NCI-H1694 treated with DMSO at 0.1 percent for 48 hours (cell line): ENCODE measurements at places on chromosomes 3 and 15.

- DNase-seq: no peak
These were observed 10.3 kb upstream of the GPR160 start for GRCh38 chr3:170027233-170028102.

GRCh38 chr15:98501192-98501591 lies 147.1 kb upstream of the IGF1R start:
- DNase-seq: no peak

DNA sequence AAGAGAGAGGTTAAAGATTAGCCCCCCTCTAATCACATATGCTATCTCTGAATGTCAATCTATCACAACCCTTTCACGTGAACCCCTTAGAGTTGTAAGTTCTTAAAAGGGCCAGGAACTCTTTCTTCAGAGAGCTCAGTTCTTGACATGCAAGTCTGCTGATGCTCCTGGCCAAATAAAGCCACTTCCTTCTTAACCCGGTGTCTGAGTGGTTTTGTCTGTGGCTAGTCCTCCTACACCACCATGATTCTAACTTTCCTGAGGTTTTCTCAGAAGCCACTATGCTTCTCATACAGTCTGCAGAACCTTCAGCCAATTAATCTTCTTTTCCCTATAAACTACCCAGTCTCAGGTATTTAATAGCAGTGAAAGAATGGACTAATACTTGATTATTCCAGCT lies 231.1 kb upstream of the CNTN6 start:
- no peak for DNase-seq

DNA sequence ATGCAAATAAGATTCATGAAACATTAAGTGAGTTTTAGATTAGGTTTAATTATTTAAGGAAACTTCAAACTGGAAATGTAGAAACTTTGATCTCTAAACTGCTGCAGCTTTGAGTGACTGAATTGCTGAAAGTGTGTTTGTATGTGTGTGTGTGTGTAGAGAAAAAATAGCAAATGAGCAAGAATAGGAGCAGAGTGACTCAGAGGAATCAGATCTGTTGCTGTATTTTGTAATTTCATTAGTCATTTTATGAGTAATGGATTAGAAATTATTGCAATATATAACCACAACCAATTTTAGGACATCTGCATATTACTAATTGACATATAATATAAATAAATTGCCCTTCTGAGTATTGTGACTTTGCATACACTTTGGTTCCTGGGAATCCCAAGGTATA lies 52.8 kb upstream of the SLC9A9 start:
- DNase-seq: no peak

DNA sequence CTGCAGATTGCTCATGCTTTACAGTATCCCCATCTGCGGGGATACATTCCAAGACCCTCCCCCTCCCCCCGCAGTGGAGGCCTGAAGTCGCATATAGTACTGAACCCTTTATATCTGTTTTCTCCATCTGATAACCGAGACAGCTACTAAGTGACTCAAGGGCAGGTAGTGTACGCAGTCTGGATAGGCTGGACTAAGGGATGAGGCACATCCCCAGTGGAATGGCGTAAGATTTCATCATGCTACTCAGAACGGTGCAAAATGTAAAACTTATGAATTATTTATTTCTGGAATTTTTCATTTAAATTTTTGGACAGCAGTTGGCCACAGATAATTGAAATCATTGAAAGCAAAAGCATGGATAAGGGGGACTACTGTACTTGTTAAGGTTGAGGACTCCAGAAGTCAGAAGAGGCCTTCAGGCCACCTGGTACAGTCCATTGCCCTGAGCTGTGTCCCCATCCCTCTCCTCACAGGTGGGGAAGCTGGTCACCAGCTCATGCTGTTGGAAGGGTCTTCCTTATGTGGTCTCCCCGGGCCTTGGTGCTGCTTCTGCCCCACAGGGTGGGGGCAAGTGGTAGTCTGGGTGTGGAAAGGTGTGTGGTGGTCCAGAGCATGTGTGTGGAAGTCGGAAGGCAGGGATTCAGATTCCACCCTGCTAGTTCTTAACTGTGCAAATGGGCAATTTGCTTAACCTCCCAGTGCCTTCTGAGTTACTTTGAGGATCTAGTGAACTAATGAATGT lies 72.0 kb downstream of the HCN4 start:
- DNase-seq: no peak

DNA sequence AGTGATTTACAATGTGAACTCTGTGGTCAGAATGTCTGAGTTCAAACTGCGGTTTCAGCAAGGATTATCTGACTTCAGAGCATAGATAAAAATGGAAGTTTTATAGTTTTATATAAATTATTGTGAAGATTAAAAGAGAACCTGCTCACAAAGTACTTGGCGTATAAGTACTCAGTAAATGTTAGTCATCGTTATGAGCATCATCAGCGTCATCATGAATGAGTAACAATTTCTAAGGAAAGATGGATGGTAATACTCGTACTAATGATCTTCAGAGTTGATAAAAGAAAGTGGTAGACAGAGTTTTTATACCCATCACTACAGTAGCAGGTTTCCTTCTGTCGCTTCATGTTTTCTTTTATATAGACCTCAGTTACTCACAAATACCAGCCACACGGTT lies 341.8 kb downstream of the RAP2B start:
- DNase-seq: no peak

GRCh38 chr3:9035473-9035872 lies 72.2 kb upstream of the RAD18 start:
- DNase-seq: no peak

GRCh38 chr15:26011916-26012315 lies 148.8 kb upstream of the ATP10A start:
- no peak for DNase-seq

DNA sequence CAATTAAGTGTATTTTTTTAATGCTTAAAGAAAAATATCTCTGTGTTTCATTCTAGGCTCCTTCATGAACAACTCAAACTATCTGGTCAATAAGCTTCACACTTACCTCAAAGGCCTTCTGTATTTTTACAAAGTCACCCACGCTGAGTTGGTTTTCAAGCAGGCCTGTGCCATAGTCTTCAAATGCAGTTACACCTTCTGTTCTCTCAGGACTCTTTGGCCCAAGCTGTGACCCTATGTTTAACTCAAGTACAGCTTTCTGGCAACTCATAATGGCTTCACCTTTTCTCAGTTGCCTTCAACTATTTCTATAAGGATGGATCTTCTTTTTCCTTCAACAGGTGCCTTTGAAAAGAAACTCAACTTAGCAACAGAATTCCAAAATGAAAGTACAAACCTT lies 587 bp downstream of the WDR49 start:
- DNase-seq: no peak

DNA sequence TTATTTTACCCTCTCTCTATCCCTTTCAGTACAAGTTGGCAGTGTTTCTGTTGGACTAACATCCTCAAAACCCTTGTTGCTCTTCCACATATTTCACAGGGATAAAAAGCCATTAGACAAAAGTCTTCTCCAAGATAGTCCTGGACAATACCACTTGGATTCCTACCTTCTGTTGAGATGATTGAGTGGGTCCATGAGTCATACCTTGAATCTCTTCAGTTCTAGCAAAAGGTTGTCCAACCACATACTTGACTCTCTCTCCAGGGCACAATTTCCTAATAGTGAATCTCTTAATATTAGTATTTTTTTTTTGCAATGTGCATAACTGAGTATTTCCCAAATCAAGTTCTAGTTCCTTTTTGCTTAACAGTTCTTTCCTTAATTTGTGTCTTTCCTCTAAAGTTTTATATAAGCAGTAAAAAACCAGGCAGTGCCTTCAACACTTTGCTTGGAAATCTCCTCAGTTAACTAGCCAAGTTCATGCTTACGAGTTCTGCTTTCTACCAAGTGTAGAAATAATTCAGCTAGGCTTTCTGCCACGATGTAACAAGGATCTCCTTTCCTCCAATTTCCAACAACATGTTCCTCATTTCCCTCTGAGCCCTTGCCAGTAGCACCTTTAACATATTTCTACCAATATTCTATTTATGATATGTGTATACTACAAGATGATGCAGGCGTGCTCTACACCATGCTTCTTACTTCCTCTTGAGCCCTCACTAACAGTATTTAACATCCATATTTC lies 68.3 kb upstream of the NEO1 start:
- DNase-seq: no peak

DNA sequence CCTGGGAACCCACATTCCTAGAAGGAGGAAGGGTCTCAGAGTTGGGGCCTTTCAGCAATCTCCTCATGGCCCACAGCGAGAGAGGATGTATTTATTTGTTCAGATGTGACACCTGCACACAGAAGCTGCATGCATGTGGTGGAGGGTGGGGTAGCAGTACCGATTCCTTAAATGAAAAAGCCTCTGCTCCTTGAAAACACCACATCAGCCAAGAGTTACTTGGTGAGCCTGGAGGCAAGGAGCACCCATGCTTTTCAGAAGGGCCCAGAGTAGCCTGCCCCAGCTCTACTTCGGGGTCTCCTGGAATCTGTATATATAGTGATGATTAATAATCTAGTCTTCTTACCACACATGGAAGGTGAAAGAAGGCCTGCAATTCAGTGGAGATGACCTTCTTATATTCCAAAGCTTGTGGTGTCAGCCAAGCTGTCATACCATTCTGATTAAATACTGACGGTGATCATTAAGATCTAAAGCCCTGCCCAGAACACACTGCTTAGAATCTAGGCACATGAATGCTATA lies 33.5 kb downstream of the SEMA6D start:
- no peak for DNase-seq

GRCh38 chr3:72746430-72747411 lies 101.5 kb downstream of the SHQ1 start:
- no peak for DNase-seq

GRCh38 chr3:126529585-126530170 lies 5.7 kb downstream of the CHST13 start:
- DNase-seq: no peak

DNA sequence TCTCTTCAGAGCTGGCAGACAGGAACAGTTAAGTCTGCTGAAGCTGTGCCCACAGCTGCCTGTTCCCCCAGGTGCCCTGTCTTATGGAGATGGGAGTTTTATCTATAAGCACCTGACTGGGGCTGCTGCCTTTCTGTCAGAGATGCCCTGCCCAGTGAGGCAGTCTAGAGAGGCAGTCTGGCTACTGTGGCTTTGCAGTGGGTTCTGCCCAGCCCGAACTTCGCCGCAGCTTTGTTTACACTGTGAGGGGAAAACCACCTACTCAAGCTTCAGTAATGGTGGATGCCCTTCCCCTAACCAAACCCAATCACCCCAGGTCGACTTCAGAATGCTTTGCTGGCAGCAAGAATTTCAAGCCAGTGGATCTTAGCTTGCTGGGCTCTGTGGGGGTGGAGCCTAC lies 91.2 kb downstream of the SLC25A26 start:
- no peak for DNase-seq

- DNase-seq: no peak
These were observed 8.8 kb upstream of the TBC1D23 start for GRCh38 chr3:100252001-100252400.

DNA sequence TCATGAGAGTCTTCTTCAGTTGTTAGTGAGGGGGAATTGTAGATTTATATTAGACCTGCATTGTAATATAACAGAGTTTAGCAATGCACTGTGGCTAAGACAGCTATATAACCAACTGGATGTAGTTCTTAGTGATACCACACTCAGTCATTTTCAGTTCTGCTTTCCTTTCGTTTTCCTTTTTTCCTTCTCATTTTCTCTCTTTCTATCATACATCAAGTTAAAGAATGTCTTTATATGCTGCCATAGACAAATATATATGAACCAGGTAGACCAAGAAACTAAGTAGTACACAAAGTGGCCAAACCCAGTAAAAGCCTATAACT lies 43.7 kb upstream of the CD47 start:
- no peak for DNase-seq

GRCh38 chr3:130795396-130795795 lies 48.8 kb upstream of the PIK3R4 start:
- no peak for DNase-seq

GRCh38 chr3:158912621-158913020 lies 110.8 kb downstream of the MFSD1 start:
- DNase-seq: no peak

DNA sequence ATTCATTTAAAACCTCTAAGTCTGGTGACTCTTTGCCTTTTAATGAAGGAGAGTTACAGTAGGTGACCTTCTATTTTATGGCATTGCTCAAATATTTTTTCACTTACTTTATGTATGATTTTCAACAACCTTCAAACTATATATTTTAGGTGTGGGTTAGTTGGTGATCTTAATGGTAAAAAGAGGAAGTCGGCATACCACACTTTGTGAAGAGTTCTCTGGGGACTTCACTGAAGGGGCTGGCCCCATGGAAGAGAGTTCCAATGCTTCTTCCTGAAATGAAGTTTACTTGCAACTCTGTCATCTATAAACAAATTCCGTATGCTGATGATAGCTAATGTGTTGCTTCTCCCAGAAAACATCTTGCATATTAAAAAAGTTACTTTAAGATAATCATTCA lies 647.0 kb upstream of the SGO1 start:
- DNase-seq: no peak

DNA sequence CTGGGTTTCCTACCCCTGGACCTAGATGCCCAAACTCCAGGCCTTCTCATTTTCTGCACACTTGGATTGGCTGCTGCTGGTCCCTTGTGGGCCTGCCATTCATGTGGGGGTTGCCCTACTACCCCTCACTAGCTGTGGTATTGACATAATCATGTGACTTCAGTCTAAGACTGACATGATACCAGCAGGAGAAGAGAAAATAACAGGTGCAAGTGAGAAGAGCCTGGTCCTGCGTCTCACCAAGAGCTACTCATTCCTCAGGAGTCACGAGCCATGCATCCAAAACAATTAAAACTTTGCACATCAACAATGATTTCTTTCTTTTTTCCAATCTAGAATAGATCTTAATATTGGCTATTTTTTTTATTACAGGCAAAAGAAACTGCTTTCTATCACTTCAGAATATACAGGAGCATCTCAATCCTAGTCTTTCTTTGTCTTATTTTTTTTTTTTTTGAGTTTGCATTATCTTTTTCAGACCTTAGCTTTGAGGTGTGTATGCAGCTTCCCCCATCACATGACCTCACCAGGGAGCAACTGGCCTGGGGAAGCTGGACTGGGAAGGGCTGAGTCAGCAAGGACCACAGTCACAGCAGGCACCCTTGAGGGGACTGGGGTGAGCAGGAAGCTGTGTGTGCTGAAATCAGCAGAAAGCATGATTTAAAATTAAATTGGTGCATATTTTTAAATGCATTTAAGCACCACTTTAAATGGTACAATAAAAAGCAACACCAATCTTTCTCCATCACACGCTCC lies 27.6 kb downstream of the SLC9A9 start:
- DNase-seq: no peak

GRCh38 chr3:132262305-132262704 lies 54.9 kb upstream of the ACP3 start:
- no peak for DNase-seq

- no peak for DNase-seq
These were observed 9.0 kb upstream of the GSK3B start for GRCh38 chr3:120103276-120103675.

- DNase-seq: no peak
These were observed 1.6 kb downstream of the DNAJC13 start for GRCh38 chr3:132418916-132419315.

DNA sequence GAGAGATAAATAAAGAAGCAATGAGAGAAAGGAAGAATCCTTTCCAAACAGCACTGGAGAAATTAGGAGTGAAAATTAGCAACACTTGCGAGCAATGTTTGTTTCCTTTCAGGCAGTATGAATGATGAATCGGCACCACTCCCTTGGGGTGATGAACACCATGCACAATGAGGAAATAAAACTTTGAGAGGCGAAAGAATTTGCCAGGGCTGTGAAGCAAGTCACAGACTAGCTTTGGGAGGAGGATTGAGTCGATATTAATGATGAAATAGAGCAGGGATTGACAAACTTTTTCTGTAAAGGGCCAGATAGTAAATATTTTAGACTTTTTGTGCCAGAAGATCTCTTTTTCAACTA lies 237.7 kb downstream of the AGBL1 start:
- DNase-seq: no peak

- no peak for DNase-seq
These were observed 14.6 kb upstream of the CCR9 start for GRCh38 chr3:45871780-45872179.

GRCh38 chr3:29609328-29609811 lies 328.5 kb downstream of the RBMS3 start:
- no peak for DNase-seq
